ENCODE measurements at places on chromosomes 1 and 21.

- peak; percentile 11 for DNase-seq
Observed at GRCh38 chr1:37602750-37603694, 7.3 kb upstream of the GNL2 start.

- no peak for DNase-seq
Observed at GRCh38 chr1:214979191-214979590, 103.3 kb upstream of the KCNK2 start.

DNA sequence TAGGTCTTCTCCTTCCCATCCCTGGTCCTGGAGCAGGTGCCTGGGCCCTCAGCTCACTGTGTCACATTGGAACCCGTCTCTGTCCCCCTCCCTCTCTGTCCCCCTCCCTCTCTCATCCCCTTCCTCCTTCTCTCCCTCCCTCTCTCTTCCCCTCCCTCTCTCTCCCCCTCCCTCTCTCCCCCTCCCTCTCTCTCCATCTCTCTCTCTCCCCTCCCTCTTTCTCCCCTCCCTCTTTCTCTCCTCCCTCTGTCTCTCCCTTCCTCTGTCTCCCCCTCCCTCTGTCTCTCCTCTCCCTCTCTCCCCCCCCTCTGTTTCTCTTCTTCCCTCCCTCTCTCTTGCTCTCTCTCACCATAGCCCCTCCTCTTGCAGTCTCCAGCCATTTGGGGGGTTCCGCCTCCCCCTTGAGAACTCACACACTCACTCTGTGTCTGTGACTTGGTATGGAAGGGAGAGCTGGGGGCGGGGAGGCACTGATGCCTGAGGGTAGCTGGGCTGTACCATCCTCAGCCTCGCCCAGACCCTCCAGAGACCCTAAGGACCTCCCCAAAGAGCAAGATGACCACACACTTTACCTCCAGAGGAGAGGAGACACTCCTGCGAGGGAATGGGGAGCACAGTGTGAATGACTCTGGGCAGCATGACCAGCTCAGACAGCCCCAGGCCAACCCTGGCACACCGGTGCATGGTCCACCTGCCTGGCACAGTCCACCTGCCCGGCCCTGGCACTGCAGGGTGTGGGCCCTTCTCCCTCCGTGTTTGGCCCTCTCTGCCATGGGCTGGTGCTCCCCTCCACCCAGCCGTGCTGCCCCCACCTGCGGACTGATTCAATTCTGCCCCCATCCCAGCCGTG lies 102.8 kb upstream of the ARHGEF16 start:
- no peak for DNase-seq

DNA sequence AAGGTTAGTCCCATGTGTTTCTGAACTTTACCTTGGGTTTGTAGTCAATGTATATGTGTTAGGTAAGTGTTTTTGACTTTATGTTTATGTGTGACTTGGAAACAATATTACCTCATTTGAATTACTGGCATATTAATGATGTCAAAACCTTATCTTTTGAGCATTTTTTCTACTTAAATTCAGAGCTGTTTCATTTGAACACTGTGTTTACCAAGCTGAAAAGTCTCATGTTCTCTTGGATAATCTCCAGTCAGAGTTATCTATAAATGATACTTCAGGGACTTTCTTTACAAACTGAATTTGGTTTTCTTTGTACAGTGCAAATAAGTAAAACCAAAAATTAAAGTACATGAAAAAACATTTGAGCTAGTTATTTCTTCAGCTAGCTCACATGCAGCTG lies 30.0 kb downstream of the ADAMTS1 start:
- DNase-seq, result no peak

DNA sequence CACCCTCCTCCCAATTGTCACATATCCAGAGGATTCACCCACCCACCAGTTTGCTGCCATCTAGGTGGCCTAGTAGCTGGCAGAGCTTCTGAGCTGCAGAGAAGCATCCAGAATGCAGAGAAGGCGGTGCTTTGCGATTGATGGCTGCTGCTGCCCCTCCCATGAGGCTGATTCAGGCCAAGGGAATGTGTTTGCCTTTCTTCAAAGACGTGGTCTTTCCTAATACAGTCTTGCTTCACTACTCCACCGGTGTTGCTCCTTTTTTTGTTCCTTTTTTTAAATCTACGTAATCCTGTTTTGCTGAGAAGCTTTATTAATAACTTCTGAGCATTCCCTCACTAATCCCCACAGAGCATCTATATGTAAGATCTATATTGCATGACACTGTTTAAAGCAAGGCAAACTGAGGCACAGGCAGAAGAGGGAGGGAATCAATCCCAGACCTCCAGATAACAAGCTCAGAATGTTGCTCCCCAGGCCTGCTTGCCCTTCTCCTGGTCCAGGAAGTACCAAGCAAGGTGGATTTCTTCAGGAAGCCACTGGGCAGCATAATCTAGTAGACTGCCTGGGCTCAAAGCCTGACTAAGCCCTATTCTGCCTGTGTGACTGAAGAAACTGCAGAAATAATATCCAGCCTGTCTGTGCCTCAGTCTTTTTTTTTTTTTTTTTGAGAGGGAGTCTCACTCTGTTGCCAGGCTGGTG lies 275.5 kb upstream of the FMN2 start:
- DNase-seq, result no peak

GRCh38 chr1:85326336-85326735 lies 49.9 kb upstream of the BCL10 start:
- DNase-seq, result no peak

DNA sequence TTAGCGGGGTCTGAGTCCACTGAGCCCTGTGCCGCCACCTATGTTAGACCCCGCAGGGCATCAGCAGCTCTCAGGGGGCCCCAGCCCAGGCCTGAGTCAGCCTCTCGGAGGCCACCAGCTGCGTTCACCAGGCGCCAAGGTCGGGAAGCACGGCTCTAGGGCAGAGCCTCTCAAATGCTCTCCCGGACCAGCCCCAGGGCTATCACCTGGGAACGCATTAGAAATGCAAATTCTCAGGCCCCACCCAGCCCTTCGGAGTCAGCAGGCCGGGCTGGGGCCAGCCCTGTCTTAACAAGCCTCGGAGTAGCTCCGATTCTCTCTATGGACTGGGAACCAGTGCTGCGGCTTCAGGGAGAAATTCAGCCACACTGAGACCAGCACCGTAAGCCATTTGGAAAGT lies 37.2 kb upstream of the TSPEAR start:
- DNase-seq, result no peak

DNA sequence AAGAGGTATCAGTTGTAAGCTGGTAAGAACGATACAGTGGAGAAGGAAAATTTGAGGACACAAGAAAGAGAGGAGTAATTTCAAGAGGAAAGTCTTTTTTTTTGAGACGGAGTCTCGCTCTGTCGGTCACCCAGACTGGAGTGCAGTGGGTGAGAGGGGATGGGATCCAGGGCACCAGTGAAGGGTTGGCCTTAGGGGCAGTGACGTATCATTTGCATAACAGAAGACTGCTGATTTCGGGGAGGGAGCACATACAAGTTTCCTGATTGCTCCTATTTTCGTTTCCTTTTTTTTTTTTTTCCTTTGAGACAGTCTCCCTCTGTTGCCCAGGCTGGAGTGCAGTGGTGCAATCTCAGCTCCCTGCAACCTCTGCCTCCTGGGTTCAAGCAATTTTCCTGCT lies 4.2 kb downstream of the S100A13 start:
- DNase-seq, result no peak

GRCh38 chr1:163046071-163046470 lies 23.1 kb upstream of the RGS4 start:
- DNase-seq, result no peak

DNA sequence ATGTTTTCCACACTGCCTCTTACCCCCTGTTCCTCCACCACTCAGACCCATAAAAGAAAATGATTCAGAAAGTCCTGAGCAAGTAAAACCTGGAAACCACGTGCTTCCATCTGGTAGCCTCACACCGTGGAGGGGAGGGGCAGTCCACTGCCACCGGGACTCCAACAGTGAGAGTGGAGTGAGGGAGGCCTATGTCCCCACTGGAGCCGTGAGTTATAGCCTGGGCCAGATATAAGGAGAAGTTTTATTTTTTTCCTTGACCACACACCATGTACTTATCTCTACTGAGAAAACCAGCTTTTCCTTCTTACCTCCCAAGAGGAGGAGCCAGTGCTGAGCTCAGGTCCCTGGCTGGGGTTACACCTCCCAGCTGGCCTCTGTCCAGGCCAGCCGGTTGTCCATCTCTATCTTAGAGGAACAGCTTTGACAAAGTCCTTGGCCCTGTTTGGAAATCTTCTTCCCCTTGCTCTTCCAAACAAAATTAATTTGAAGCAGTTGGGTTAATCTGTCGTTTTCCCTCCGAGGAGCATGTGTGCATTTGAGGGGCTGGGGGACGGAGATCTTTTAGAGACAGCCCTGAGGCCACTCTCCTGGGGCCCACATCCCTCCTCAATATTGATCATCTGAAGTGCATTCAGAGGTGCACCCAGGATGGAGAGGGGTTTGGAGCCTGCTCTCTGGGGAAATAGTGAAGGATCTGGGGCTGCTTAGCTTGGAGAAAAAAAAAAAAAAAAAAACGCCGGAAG lies 49.1 kb upstream of the SERBP1 start:
- DNase-seq, result no peak

Data from NCI-H187 (cell line).